ENCODE measurements at places on chromosomes 2 and 18.
A peak's percentile ranks its signal among the peaks of the same experiment; 100 is the strongest.

- no peak for DNase-seq
Measured at GRCh38 chr2:184091456-184091855, 506.9 kb upstream of the ZNF804A start.

DNA sequence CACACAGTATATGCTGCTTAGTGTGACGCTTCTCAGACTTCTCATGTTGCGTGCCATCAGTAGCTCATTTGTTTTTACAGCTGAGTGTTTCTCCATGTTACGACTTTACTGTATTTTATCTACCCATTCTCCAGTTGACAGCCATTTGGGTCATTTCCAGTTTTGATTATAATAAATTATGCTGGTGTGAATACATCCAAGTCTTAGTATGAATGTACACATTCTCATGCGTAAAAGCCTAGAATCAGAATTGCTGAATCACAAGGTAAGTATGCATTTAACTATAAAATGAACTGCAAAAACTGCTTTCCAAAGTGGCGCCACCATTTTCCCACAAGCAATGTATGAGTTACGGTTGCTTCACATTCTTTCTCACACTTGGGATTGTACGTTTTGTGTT lies 184.2 kb upstream of the SLC35G4 start:
- no peak for DNase-seq

DNA sequence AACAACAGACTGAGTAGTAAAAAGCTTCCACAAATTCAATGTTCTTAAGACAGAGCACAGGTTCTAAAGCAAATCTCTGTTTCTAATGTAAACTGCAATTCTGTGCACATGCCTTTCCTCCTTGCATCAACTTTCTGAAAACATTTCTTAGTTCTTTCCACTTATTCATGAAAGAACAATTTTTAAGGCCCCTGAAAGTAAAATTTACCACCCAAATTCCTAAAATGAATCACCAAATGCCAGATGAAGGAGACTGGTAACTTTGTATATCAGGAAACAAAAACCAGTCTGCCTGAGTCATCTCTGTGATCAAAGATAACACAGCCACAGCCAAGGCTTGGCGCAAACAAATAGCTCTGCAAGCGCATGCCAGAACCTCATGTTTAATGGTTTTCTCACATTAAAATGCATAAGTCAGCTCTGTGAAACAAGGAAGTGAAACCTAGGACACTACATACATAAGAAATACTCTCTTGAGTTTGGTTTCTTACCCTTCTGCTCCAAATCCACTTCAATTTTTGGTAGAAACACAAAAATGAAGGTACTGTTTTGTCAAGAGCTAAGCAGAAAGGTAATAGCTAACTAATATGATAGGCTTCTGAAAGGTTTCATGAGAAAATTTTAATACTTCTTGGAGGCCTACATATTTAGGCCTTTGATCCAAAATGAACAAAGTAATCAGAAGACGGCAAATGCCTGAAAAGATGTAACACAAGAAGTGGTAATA lies 169.4 kb downstream of the THADA start:
- DNase-seq, result peak; percentile 28

DNA sequence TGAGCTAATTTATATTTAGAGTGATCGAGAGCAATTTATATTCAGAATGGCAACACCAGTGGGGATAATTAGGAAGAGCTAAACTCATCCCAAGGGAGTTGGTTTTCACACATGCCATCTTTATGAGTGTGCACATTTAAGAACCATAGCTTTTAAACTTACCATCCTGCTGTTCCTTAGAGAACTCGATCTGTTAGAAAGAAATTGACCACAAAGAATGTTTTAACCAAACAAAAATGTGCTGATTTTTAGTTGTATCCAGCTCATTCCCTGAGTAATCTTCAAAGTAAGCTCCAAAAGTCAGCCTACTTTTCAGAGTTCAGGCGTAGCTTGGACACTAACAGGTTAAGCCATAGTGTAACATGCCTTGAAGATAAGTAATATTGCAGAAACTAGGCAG lies 12.6 kb downstream of the MYL1 start:
- no peak for DNase-seq

DNA sequence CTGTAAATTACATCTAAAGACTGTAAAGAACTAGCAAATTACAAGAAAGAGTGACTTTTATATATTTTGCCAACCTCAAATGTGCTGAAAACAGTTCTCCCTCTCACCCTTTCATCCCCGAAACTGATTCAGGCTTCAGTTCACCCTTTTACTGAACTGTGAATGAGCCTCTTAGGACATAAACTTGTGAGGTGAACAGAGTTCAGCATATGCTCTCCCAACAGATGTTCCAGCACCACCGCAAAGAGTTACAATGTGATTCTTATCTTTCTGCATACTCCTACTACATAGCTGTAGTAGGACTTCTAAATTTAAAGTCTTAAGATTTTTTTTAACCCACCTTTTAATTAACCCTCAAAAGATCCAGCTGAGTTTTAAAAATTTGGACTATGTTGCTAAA lies 1.2 kb upstream of the ZCCHC2 start:
- DNase-seq, result no peak

- DNase-seq, result no peak
Measured at GRCh38 chr2:202317080-202317857, 51.7 kb downstream of the NOP58 start.

GRCh38 chr2:190540048-190540447 lies 5.5 kb upstream of the NEMP2 start:
- DNase-seq, result no peak

DNA sequence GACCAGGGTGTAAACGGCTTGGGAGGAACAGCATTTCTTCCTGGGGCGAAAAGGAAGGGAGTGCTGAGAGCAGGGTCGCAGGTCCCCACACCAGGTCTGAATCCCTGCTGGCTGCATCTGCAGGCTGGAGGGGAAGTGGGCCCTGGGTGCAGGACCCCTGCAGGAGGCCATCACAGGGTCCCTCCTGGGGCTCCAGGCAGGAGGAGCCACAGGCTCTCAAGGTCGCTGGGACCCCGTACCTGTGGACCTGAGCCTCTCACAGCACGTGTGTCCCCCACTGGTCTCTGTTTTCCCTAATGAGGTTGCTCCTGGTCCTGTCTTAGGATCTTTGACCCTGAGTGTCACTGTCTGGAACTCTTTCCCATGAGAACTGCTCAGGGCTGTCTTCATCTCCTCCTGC lies 147.8 kb upstream of the ZNF236 start:
- DNase-seq, result no peak

Data from activated naive CD8-positive, alpha-beta T cell treated with anti-CD3 and anti-CD28 coated beads, Interleukin-2, amount 50 U/mL, for 16 hours (primary cell).